CD4-positive, alpha-beta memory T cell (primary cell): ENCODE measurements at places on chromosomes 7 and 10. TPM values are rescaled to one million over a fixed set of nuclear protein-coding genes. Genes with fewer than 3 reads are reported as not detected.

Gene TFR2
- 5.4 TPM for total RNA-seq

Gene ZNF467
- total RNA-seq: 2.7 TPM

Gene HMX3
- total RNA-seq: not detected

Gene SPDYE2
- total RNA-seq: 0.20 TPM

Gene DDX21
- total RNA-seq: 57.1 TPM

Gene KLF14
- total RNA-seq: not detected

Gene CPXM2
- not detected for total RNA-seq

Gene ATG9B
- total RNA-seq: 29.9 TPM

Gene RTKN2
- 12.2 TPM for total RNA-seq

Gene CDNF
- 1.7 TPM for total RNA-seq

Gene AGR3
- total RNA-seq: not detected
